ENCODE measurements at places on chromosomes 4 and X.

DNA sequence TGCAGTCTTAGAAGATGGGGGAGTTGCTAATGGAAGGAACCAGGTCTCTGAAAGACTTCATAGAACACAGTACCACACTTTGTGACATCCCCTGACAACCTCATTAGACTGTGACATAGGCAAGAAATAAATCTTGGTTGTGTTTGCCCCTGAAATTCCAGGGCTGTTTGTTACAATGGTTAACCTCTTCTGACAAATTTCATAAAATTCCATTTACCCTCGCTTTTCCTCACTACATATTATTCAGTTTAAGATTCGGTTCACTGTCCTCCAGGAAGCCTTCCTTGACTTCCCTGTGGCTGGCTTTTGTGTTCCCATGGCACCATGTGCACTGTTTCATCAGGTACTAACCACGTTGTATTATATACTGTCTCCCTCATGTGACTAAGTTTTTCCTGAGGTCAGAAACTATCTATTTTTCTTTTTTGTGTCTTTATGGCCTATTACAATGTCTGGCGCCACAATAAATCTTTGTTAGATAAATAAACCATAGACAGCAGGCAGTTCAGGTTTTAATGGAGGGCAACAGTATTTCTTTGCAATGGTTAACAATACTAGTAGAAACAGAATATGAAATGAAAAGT, 54.2 kb downstream of the ATXN3L start:
- no peak for DNase-seq

DNA sequence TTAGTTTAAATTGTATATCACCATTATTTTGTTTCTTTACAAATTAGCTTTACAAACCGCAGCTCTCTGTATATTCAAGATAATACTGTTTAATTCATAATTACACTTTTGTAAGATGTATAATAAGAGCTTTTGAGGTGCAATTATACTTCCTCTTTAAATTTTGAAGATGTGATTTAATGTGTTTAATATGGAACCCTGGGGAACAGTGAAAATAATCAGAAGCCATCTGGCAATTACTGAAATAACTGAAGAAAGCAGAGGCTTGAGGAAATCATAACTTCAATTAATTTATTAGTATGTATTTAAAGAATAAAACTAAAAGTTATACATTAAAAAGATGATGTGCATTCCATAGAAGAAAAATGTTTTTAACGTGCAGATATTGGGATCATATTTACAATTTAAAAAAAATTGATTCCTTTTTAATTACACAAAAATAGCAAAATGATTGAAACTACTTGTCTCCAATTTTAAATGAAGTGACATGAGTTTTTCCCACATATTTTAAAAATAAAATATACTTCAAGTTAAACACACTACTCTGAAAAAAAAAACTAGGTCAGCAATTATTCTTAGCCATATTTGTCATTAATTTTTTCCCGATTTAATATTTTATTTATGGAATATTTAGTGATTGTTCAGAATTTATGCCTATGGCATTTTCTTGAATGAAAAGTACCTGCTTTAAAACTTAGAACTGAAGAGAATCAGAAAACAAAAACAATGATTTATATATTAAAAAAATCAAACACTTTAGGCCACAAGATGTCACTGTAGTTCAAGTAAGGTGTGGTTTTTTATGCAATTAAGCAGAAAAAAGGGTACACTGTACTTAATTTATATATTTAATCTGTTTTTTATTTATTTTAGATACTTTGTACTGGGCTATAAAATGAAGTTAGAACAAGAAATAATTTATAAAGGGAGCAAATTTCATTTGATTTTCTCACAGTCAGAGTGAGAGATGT, 942.7 kb upstream of the NDST4 start:
- DNase-seq, result no peak

DNA sequence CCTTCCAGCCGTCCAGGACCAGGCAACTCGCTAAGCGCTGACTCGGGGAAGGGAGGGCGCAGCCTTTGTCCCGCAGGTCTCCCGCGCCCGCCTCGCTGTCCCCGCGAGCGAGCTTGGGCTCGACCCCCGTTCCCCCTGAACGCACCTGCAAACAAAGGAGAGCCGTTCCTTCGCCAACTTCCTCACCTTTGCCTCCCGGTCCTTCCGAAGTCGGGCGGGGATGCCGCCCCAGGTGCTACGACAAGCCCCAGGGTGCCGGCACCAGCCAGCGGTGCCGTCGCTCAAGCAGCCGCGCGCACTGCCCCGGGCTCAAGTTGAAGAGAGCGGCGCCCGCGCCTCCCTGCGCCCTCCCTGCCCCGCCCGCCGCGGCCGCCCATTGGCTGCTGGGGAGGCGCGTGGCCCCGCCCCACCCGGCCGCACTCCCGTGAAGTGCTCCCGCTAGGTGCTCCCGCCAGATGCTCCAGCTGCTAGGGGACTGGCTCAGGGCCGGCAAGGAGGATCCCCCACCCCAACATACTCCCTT, 107.1 kb downstream of the NSUN7 start:
- peak; percentile 77 for DNase-seq

- no peak for DNase-seq
Measured at GRCh38 chr4:109040441-109040840, 262.0 kb downstream of the COL25A1 start.

DNA sequence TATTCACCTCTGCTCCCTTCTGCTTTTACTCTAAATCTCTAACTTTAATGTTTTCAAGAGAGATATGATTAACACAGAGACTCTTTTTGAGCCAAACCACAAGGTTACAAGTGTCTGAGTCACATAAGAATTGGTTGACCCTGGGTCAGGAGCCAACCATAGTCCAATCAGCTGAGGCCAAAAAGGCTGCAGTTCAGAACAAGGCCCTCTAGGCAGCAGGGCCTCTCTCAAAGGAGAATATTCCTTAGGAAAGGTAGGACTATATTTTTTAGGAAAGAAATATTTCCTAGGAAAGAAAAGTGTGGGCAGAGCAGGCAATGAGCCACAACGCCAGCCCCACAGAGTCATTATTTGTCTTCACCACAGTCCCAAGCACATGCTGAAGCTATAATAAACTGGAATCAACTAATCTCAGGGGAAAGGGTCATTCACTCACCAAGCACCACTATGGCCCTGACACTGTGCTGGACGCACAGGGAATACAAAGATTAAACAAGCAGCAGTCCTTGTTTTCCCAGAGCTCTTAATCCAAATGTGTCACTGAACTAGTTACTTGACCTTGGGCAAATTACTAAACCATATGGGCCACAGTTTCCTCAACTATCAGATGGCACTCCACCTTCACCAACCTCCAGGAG, 2.2 kb downstream of the ATP8A1 start:
- DNase-seq, result peak; percentile 70

GRCh38 chr4:89305712-89306437, 1.7 kb downstream of the GPRIN3 start:
- no peak for DNase-seq

GRCh38 chrX:51802917-51803688, 59.9 kb downstream of the GSPT2 start:
- DNase-seq, result peak; percentile 14

DNA sequence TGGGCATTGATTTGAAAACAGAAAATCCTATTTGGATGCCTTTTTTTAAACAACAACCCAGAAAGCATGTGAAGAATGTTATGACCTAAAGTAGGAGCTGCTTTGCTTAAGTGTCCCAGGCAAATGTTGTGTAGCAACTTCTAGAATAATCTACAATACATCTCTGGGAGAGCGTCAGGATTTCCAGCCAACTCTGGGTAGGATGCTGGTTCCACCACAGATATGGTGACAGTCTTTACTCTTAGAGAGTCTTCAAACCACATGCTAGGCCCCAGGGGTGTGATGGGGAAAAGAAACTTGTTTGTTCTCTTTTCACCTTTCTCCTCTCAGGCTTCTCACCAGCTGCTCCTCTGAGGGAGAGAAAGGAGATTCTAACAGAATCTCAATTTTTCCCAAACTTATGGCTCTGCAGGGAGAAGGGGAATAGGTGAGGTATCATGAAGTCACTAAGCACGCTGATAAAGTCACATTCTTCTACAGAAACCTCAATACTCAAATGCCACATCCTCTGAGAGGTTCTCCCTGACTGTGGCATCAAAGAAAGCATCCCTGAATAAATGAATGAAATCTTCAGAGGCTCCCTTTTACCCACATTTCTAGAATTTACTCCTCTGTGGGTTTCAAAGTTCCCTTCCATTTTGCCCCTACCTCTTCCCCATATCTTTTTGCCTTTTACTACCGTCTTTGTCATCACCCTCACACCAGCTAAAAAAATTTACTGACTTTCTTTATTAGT, 171.6 kb upstream of the RAI2 start:
- DNase-seq, result no peak

- no peak for DNase-seq
Measured at GRCh38 chrX:66013194-66013816, 26.6 kb downstream of the VSIG4 start.

DNA sequence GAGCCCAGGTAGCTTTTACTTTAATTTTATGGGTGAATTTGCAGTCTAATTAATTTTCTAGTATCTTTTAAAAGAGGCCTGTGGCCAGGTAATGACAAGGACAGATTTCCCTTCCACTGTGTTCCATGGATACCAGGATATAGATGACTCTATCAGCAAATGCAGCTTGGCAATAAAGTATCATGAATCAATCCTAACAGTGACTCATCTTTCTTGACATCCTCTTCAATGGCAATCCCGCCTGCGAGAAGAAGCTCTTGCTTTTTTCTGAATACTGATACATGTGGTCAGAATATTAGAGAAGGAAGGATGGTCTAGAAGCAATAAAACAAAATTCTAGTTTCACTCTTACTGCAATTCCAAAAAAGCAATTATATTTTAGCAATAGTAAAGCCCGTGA, 267.8 kb downstream of the DTHD1 start:
- DNase-seq, result no peak

- DNase-seq, result no peak
Measured at GRCh38 chrX:66074920-66075879, 35.3 kb upstream of the VSIG4 start.

GRCh38 chrX:16462912-16463311, 187.0 kb upstream of the S100G start:
- DNase-seq, result no peak

GRCh38 chr4:40403081-40403480, 67.9 kb downstream of the CHRNA9 start:
- no peak for DNase-seq

- DNase-seq, result no peak
Measured at GRCh38 chr4:122636697-122637096, 15.8 kb upstream of the IL21 start.

Data from RWPE1 (cell line).